Brain pericyte (primary cell): ENCODE measurements at places on chromosomes 5 and 9.

GRCh38 chr5:154238776-154239481, 48.4 kb downstream of the GALNT10 start:
- DNase-seq = no peak

GRCh38 chr5:474840-475661, 32.1 kb downstream of the EXOC3 start:
- no peak for DNase-seq

DNA sequence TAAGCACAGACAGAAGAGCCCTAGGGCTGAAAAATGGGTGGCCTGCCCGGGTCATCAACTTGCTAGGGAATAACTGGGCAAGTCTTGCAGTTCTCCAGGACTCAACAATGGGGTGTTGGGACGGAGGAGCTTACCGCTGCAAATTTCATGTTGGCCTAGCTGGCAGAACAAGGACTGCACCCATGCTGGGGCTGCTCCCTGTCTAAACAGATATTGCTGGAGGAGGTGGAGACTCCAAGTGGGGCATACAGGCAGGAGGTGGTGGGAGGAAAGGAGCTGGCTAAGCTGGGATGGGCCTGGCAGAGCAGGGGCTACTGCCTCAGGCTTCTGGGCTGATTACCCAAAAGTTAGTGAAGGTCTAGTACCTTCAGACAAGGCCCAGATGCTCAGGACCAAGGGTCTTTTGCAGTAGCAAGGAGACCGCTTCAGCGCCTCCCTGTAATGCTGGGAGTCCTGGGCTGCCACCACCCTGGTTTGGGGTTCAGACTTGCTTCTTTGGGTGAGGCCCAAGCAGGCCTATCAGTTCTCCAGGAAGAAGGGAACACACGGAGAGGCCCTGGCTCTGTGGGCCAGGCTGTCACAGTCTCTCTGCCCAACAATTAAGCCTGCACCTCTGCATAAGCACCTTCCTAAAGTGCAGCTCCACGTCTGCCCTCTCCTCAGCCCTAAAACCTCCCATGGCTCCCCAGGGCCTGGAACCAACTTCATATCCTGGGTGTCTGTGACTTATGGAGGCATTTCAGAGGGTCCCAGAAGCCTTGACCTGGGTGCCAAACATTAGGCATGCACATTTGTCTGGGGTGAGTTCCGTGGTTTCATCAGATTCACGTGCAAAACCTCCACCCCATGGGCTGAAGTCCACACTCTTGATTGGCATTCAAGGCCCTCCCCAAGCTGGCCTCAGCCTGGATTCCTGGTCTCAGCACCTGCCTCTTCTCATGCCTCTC, 24.2 kb upstream of the KIF12 start:
- no peak for DNase-seq

DNA sequence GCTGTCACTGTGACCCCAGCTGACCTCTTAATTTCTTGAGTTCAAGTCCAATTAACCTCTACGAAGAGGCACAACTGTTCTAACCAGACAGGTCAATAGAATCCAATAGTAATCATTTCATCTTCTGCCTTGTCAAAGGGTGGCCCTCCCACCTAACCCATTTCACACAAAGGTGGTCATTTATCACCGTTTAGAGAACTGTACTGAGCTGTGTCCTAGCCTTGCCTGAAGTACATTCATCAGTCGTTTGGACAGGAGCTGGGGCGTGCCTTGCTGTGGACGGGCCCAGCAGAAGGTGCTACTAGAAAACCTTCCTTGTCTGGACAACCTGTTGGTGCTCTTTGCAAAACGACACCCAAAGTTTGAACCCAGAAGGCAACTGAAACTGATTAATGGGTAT, 605.4 kb downstream of the ISL1 start:
- no peak for DNase-seq

GRCh38 chr9:90288275-90288639, 354.4 kb downstream of the DIRAS2 start:
- no peak for DNase-seq

- no peak for DNase-seq
Measured at GRCh38 chr9:116574027-116574679, 113.0 kb upstream of the TRIM32 start.

DNA sequence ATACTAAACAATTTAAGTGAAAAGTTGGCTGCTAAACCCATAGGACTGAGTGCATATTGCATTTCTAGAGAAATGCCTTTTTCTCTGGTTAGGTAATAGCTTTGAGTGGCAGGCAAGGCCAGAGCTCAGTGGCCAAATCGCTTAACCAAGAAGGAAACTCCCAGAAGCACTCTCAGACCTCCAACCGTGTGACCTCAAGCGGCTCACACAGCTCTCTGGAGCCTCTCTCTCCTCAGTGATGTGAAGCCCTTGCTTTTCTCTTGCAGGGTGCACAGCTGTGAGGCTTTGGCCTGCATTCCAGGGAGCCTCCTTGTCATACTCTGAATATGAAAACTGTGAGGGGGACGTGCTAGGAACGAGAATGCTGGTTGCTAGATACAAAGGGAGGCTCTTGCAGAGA, 106.7 kb downstream of the INSYN2B start:
- DNase-seq = peak; percentile 67

DNA sequence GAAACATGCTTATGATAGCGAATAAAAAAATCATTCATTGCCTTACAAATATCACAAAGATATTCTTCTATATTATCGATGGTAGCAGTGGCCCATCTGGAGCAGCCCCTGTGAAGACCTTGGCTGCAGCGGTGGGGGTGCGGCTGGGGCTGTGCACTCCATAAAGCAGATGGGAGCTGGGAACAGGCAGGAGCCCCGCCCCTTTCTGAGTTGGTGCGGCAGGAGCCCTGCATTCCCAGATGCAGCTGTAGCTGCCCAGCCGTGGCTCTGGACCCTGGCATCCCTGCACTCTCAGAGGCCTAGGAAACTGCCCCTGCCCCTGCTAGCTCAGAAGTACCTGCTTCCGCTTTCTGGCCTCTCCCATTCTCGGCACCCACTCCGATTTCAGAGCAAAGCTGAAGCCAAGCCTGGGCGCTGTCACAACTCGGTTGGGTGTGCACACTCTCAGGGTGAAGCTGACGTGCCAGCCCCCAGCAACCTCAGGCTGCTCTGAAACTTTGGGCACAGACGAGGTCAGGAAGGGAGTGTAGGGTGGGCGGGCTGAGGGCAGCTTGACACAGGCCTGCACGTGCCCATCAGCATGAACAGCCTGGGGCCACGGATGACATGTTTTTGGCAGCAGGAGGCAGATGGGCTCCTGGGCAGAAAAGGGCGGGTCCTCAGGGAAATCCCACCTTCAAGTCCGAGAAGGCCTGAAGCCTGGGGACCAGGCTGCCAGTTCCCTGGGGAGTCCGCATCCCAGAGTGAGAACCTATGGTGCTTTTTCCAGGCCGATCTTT, 1440.8 kb upstream of the ACO1 start:
- no peak for DNase-seq
